ENCODE measurements at places on chromosomes 1 and 21.

DNA sequence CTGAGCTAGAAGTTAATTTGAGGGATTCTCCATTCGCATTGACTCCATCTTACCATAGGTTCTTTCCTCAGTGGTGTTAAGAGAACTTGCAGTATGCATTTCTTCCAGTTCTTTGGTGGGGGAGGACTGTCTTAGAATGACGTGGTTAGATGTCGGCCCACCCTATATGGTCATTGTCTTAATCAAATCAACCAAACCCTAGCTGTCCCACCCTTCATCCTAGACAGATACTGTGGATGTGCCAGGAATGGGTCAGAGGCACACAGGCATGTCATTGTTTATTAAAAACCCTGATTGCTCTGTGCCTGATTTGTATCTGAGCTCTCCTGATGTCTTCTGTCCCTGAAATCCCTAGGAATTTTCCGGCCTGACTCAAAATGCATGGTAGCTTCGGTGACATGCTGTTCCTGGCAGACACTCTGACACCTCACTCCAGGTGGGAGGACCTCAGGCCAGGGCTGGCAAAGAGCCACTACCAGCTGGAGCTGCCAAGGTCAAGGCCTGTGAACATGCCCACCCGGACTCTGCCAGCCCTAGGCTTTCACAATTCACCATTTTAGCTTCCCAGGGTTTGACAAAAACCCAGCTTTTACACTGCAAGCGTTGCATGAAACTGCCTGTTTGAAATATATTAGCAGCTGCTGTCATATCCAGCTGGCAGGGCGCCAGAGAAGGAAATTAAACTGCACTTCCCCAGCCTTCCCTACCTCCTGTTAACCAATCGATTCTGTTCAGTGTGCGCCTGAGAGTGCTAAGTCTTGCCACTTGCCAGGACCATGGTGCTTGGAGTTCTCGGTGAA lies 134.0 kb downstream of the FAM78B start:
- peak; percentile 62 for DNase-seq

DNA sequence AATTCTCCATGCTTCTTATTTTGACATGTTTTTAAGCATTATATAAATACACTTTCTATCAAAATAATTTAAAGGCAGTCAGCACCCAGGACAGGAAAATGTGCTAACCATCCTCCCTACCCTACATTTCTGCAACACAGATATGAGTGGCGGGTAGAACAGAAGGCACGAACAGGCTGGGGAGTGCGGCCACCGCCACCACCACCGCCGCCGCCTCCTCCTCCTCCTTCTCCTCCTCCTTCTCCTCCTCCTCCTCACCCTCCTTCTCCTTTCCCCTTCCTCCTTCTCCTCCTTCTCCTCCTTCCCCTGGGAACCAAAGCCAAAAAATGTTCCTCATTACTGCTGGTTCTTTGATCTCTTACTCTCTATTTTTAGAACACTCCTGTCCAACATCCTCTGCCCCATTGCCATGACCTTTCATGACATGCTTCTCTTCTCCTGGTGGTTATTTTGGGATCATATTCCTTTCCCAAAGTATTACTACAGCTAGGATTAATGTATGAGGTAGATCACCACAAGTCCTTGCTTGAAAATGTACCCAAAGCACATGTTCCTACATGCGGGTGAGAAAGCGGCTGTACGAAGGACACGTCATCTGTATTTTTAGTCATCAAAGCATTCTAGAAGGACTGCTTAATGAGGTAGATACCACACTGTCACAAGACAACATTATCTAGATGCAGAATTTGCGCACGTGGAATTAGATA lies 24.5 kb upstream of the CCN1 start:
- no peak for DNase-seq

- no peak for DNase-seq
Measured at GRCh38 chr1:220407191-220407590, 120.7 kb upstream of the MARK1 start.

- DNase-seq: no peak
Measured at GRCh38 chr1:108532730-108533129, 27.2 kb upstream of the EEIG2 start.

- DNase-seq: no peak
Measured at GRCh38 chr1:183126000-183126366, 60.1 kb upstream of the LAMC2 start.

- DNase-seq: no peak
Measured at GRCh38 chr1:203323587-203323986, 18.3 kb downstream of the BTG2 start.

GRCh38 chr1:80241566-80241965 lies 1235.0 kb upstream of the ADGRL4 start:
- DNase-seq: no peak

DNA sequence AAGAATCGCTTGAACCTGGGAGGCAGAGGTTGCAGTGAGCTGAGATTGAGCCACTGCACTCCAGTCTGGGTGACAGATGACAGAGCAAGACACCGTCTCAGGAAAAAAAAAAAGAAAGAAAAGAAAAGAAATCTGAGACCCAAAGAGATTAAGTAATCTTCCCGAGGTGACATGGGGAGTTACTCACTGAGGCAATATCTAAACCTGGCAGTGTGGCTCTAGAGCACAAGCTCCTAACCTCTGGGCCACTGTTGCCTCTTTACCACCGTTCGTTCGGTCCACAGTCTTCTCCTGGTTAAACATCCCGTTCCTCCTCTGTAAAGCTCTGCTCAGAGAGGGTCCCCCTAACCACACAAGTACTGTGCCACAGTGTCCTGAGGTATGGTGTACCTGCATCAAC lies 1.5 kb downstream of the HMGCL start:
- no peak for DNase-seq

DNA sequence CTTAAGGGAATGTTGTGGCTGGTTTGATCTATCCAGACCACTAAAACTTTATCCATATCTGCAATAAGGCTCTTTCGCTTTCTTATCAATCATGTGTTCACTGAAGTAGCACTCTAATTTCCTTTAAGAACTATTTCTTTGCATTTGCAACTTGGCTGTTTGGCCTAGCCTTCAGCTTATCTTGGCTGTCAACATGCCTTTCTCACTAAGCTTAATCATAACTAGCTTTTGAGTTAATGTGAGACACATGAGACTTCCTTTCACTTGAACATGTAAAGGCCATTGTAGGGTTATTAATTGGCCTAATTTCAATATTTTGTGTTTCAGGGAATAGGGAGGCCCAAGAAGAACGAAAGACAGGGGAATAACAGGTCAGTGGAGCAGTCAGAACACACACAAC lies 124.7 kb downstream of the TNFSF18 start:
- no peak for DNase-seq

DNA sequence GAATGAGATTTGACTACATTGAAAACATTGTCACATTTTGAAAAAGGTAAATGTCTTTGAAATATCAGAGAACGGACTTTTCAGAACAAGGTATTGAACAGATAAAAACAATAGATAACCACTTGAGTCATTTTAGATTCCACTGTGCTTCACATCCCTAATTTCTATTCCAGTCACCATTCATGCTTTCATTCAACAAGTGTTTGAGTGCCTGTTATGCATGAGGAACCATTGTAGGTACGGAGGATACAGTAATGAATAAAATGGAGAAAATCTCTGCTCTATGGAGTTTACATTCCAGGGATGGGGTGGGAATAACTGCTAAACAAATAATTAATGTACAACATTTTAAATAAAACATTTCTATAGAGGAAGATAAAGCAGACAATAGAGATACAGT lies 26.3 kb downstream of the ZMYM4 start:
- DNase-seq: no peak

- no peak for DNase-seq
Measured at GRCh38 chr1:16145662-16146278, 10.1 kb downstream of the EPHA2 start.

- no peak for DNase-seq
Measured at GRCh38 chr21:45916011-45916840, 65.3 kb upstream of the COL6A1 start.

DNA sequence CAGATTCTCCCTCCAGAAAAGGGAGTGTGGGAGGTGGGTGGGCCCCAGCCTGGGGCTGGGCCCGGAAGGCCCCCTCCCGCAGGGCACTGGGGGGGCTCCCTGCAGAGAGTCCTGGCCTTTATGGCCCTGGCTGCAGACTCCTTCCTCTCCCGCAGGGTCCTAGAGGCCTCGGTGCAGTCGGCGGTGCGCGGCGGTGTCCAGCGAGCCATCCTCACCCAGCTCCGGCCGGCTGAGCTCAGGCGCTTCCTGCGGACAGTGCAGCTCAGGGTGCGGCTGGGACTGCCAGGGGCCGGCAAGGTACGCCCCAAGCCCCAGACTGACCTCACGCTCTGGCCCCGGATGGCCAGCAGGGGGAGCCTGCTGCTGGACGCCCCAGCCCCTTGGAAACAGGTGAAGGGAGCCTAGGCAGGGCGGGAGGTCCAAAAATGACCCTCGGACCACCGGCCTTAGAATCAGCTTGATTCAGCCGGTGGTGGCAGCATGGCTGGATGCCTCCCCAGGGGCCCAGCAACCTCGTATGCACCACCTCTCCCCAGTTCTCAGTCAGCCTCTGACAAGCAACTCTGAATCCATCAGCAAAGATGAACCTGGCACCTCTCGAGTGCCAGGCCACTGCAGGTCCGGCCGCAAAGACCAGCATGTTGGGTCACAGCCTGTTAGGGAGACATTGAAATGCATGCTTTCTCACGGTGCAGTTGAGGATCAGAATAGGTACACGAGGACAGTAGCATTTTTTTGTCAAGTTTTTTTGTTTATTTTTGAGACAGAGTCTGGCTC lies 20.6 kb downstream of the MTHFR start:
- no peak for DNase-seq

GRCh38 chr1:34126486-34126885 lies 38.5 kb downstream of the CSMD2 start:
- no peak for DNase-seq

GRCh38 chr1:228438266-228438665 lies 21.6 kb upstream of the TRIM17 start:
- no peak for DNase-seq

DNA sequence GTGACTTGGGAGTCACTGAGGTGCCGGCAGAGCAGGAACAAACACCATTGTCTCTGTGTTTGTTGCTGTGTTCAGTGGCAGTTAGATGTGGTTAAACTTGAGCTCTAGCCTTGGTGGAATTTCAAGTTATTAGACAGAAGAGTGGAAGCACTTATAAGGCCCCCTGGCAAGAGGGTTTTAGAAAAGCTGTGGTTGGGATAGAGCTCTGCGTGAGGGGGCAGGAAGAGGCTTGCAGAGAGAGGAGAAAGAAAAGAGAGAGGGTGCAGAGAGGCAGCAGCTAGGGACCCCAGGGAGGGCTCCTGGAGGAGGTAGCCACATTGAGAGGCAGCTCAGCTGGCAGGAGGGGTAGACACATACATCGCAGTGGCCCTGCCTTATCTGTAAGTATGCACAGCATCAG lies 128.2 kb downstream of the GALNT2 start:
- no peak for DNase-seq

- DNase-seq: no peak
Measured at GRCh38 chr1:40462956-40463590, 12.8 kb downstream of the ZFP69B start.

- no peak for DNase-seq
Measured at GRCh38 chr1:13667691-13668090, 32.3 kb upstream of the PRDM2 start.

DNA sequence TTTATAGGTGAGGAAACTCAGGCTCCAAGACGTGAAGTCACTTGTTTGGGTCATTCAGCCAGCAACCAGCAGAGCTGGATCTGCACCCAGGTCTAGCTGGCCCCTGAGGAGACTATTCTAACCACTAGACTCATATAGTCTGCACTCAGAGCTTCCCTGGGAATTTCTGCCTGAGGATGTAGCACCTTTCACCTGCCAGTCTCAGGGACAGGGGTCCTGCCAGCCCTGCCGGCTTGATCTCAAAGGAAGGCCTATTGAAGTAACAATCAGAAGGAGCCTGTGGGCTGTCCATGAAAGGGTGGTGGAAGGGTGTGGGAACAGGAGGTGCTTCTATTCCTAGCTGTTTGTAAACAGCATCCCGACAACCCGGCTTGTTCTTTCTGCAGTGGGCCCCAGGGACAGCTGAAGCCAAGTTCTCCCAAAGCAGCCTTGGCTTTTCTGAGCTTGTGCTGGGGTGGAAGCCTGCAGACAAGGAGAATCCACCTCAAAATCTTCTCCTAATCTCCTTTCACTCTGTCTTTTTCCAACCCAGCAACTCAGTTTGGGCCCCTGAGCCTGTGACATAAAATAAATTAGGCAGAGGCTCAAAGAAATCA lies 7.8 kb downstream of the LMOD1 start:
- DNase-seq: no peak

- peak; percentile 28 for DNase-seq
Measured at GRCh38 chr1:15005116-15005515, 148.4 kb upstream of the TMEM51 start.

DNA sequence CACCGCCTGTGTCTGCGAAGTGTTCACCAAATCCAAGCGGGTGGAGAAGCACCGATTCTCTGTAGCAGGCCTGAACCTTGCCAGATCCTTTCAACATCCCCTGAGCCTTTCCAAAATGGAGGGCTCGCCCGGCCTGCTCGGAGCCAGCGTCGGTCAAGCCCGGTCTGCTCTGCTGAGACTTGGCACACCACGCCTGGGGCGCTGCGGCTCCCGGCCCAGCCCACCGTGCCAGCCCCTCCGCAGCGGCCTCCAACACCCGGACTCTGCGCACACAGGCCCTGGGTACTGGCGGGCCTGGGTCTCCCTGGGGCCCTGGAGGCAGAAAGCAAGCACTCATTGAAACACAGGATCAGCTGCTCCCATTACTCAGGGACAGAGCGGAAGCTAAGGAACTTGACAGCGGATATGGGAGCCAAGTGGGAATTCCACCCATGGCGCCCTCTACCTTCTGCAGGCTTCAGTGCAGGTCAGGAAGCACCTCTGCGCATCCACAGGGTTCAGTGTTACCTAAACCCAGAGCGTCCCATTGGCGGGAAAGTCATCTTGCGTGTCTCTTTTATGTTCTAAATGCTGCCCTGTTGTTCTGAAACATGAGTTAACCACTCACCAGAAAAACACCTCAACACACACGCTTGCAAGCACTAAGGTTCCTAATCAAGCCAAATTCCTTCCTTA lies 159.9 kb downstream of the ZBTB18 start:
- DNase-seq: no peak

DNA sequence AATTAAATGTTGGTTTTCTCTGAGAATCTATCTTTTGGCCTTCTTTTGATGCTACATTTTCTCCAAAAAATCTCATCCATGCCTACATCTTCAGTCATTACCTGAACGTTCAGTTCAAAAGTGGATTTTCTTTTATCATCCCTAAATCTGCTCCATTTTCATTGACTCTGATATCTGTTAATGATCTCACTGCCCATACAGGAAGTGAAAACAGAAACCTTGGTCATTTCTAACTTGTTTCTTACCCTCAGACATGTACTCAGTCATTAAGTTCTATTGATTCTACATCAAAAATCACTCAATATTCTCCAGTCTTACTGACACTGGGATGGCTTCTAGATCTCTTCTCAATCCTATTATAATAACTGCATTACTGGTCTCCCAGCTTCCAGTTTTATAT lies 22.7 kb downstream of the PRKACB start:
- no peak for DNase-seq

DNA sequence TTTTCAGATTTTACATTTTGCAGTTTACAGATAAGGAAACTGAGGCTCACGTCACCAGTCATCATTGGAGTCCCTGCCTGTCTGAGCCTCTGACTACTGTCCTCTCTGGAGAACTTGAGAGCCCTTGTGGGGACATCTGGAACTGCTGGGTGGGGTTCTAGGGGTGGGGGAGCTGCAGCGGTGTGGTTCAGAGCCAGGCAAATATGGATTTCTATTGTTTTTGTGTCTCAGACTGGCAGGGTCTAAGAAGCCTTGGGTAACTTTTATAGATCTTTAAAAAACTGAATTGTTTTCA lies 46.9 kb downstream of the IER5 start:
- DNase-seq: peak; percentile 39
